Fibroblast of skin of scalp (primary cell): ENCODE measurements at places on chromosomes 4 and X.

DNA sequence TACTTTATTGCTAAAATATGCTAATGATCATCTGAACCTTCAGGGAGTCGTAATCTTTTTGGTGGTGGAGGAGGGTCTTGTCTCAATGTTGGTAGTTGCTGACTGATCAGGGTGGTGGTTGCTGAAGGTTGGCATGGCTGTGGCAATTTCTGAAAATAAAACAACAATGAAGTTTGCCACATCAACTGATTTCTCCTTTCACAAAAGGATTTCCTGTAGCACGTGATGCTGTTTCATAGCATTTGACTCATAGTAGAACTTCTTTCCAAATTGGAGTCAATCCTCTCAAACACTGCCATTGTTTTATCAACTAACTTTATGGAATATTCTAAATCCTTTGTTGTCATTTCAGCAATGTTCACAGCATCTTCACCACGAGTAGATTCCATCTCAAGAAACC, 19.3 kb downstream of the DDIT4L start:
- no peak for DNase-seq

- DNase-seq = peak; percentile 67
Measured at GRCh38 chr4:1842993-1843448, 12.9 kb downstream of the LETM1 start.

DNA sequence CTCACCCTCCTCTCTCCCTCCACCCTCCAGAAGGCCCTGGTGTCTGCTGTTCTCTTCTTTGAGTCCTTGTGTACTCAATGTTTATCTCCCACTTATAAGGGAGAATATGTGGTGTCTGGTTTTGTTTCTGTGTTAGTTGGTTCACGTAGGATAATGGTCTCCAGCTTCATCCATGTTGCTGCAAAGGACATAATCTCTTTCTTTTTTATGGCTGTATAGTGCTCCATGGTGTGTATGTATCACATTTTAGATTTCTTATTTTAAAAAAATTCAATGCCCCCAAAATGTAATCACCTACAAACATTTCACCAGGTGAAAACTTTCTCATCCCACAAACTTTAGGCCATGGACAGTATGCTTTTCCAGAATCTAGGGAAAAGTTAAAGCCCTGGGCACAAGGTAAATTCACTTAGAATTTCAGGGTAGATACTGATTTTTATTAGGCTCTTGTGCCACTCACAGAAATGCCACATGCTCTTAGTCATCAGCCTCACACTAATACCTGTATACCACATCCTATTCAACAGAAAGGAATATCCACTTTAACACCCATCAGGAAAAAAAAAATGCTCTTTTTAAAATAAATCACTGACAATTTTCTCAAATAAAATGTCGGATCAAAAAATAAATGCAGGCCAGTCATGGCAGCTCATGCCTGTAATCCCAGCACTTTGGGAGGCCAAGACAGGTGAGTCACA, 104.8 kb upstream of the ENPP6 start:
- no peak for DNase-seq

DNA sequence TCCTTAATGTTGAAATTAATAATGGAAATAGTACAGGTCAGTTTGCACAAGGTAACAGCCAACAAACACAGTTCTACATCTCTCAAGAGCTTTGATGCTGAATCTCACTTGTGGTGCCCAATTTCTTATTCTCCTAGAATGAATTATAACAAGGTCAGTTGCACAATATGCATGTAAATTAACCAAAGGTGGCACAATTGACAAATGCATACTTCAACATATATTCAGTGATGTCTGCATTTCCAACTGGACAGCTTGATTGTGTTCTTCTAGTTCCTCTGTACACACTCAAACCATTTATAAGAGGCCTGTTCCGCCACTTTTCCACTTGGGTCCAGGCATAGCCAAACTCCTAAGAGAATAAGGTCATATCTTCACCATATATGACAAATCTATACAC, 210.3 kb upstream of the EPHA5 start:
- peak; percentile 22 for DNase-seq

DNA sequence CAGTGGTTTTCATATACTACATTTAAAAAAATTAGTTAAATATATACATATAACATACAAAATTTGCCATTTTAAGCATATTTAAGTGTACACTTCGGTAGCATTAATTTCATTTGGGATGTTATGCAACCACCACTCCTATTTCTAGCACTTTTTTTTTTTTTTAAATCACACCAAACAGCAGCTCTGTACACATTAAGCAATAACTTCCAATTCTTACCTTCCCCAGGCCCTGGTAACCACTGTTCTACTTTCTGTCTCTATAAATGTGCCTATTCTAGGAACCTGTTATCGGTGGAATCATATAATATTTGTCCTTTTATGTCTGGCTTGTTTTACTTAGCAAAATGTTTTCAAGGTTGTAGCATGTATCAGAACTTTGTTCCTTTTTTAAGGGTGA, 39.1 kb downstream of the TMEM164 start:
- no peak for DNase-seq

DNA sequence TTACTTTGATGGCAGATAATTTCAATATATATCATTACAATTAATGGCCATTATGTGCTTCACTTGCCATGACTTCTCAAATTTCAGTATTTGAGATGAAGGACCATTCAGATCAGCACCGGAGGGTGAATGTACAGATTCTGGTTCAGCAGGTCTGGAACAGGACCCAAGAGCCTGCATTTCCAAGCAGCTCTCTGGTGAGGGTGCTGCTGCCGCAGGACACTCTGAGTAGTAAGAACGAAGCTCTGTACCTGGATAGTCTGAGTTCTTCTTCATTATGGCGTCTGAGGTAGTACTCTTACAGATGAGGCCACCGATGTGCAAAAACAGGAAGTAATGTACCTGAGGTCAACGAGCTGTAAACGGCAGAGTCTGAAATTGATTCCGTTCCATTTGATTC, 228.2 kb downstream of the FBXW7 start:
- DNase-seq = no peak

DNA sequence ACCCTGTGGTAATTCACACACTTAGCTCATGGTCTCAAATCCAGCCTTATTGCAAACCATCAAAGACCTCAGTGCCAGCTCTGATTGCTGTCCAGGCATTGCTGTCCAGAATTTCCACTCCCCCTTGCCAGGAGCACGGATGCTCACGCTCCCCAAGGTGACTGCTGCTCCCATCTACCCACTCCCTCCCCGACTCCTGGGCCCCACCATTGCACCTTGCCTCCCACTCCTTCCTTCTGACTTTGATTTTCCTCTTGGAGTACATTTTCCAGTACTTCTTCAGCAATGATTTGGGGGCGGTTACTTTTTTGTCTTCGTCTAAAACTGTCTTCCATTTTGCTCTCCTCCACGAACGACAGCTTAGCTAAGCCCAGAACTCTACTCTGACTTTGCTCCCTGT, 11.5 kb downstream of the ZFYVE28 start:
- DNase-seq = no peak

DNA sequence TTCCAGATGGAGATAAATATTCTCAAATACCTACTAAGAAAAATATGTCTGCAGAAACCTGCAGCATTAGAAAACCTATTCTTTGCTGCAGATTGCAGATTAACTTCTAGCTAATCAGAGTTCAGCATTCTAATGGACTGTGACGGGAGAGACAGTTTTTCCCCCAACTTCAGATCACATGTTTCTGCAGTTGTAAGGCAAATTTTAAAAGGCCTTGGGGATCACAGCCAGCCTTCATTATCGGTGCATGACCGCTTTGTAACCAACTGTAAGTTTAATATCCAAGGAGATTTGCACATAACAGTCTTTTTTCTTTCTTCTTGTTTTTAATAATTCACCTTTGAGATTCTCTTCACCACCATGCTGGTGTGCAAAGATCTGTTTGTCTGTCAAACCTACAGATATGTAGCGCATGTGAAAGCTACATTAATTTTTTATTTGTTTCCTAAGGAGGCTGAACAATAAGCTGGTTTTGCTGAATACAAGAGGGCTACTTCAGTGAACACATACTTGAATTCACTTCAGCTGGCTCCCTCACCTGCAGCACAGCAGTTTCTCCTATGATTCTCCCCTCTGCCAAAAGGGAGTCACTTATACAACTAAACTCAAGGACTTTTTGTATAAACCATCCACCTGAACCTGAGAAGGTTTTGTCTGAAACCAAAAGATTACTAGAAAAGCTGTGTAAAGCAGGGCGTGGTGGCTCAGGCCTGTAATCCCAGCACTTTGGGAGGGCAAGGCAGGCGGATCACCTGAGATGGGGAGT, 488.5 kb downstream of the RPA4 start:
- DNase-seq = no peak

- DNase-seq = no peak
Measured at GRCh38 chr4:13340672-13341071, 143.5 kb downstream of the RAB28 start.

DNA sequence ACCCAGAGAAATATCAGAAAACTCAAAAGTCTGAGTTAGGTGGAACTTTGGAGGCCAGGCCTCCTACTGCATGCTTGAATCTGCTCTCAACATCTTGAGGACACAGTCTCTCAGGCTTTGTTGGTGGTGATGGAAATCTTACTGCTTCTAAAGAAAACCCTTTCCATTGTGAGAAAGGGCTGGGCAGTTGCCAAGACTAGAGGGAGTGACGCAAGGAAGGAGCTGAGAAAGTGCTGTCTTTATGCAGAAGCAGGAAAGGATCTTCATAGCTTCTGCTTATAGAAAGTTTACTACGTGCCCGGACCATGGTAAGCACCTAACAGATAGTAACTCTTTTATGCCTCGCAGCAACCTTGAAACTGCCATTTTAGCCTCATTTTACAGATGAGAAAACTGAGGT, 2.4 kb upstream of the CRMP1 start:
- DNase-seq = no peak

DNA sequence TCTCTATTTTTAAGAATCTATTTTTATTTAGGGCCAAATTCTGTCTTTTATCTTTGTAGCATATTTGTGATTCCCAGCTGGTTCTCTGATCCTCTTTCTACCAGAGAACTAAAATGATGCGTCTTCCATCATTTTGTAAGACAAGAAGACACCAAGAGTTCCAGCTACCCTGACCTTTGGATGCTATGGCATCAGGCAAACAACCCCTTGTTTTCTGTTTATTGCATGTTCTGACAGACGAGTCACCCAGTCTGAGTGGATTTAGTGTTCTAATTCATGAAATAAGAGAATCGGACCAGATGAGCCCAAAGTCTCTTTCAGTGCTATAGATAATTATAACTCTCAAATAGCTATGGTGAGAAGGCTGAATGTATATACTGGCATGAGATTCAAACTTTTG, 69.7 kb downstream of the ZFYVE28 start:
- no peak for DNase-seq

- no peak for DNase-seq
Measured at GRCh38 chrX:136766785-136767103, 14.0 kb downstream of the ARHGEF6 start.

DNA sequence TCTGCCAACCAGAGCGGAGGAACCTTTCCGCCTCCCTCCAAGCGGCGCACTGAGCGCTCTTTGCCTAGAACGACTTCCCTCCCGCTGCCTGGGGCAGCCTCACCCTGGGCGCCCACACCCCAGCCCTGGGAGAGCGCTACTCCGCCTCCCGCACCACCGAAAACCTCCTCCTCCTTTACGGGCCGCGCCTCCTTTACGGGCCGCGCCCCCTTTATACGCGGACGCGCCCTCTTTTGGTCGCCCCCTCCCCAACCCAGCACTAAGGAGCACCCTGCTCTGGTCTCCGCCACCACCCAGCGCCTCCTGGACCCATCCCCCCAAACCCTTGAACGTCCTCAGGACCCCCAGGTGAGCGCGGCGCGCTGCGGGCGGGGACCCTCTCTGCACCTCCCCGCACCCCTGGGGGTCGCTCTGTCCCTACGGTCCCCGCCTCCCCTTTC, 586 bp upstream of the NSG1 start:
- DNase-seq = no peak

DNA sequence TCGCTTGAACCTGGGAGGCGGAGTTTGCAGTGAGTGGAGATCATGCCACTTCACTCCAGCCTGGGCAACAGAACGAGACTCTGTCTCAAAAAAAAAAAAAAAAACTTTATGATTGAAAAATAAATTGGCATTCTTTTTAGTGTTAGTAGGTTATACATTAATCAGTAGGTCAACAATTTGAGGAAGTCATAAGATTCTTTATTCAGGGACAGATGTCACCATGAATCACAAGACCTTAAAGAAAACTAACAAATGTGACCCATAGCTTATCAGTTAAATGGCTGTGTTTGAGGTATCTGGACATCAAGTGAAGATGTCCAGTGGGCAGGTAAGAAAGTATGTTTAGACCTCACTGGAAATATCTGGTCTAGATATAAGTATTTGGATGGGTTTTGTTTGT, 9.3 kb upstream of the PRMT9 start:
- no peak for DNase-seq

- DNase-seq = peak; percentile 59
Measured at GRCh38 chrX:52923781-52924241, 26.7 kb downstream of the FAM156B start.

- DNase-seq = no peak
Measured at GRCh38 chrX:1361275-1361674, 24.7 kb downstream of the IL3RA start.

DNA sequence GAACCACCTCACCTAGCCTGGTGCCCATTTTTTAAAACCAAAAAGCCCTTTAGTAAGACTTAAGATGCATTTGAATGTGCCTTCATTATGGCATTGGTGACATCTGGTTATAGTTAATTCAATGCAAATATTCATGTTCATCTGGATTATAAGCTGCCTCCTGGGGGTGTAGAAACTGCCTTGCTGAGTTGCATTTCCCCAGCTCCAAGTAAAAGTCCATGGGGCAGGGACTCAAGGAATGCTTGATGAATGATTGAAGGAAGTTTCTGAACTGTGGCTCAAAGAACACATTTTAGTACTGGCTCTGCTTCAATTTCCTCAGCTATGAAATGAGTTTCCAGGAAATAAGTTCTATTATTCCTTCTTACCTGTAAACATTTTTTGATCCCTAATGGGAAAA, 18.5 kb upstream of the RBM47 start:
- peak; percentile 37 for DNase-seq

GRCh38 chr4:92551616-92552015, 247.8 kb downstream of the GRID2 start:
- DNase-seq = no peak

- peak; percentile 1 for DNase-seq
Measured at GRCh38 chr4:9800848-9801247, 19.4 kb downstream of the DRD5 start.

DNA sequence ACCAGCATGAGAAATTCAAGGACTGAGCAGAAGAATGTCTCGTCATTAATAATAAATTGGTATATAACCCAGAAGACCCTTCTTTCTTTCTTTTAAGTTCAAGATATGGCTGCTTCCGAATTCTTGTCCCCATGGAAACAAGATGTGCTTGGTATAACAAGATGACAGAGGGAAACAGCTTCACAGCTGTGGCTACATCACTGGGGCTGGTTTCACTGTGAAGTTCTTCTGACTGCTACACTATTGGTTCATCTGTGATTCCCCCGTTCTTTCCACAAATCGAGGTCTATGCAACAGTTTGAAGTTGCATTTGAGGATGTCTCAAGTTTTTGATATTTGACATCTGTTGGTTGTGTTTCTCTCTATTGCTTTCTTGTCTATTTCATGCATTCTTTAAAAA, 12.3 kb upstream of the DTHD1 start:
- no peak for DNase-seq

DNA sequence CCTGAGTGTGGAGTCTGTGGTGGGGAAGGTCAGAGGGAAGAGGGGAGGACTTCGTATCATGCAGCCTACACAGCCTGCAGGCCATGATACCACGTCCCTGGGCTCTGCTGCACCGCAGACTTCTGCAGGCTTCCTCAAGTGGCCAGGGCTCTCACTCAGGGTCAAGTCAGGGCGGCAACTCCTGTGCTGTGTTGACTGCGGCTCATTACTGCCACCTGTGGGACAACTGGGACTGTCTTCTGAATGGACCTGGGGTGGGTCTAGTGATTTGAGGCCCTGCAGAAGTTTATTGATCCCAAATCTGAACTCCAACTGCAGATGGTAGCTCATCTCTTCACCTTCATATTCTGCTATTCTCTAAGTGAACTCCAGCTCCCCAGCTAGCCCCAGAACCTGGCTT, 167.1 kb downstream of the NSUN7 start:
- no peak for DNase-seq
